Fibroblast of skin of left quadriceps (primary cell): ENCODE measurements at places on chromosomes 2 and 18.

- DNase-seq: no peak
Measured at GRCh38 chr2:48541666-48542389, 11.9 kb downstream of the STON1 start.

GRCh38 chr2:63950414-63950813 is 68.8 kb downstream of the VPS54 start:
- no peak for DNase-seq

- no peak for DNase-seq
Measured at GRCh38 chr2:192155511-192156118, 39.1 kb downstream of the TMEFF2 start.

DNA sequence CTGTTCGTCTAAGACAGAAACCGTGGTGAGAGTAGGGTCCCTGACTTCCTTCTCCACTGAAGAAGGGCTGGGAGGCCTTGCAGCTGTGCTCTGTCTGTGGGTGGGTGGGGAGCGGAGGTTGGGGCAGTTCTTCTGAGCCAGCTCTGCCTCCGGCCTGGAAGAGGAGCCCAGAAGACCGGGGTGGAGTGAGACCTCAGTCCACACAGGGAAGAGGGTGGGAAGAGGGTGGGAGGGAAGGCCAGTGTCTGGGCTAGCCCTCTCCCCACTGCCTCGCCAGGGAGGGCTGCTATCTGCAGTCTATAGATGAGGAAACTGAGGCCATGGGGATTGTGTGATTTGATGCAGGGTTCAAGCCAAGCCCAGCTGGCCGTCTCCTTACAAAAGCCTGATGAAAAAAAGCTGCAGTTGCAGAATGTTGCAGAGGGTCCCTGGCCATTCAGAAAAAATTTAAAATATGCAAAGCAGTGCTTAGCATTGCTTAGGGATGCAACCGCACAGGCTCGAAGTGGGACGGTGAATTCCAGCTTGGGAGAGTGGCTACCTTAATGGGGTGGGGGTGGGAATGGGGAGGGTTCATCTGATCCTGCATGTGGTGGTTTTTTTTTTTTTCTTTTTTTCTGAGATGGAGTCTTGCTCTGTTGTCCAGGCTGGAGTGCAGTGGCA is 181.6 kb upstream of the HS6ST1 start:
- DNase-seq: peak; percentile 48

GRCh38 chr2:133988316-133988891 is 265.5 kb upstream of the MGAT5 start:
- no peak for DNase-seq

DNA sequence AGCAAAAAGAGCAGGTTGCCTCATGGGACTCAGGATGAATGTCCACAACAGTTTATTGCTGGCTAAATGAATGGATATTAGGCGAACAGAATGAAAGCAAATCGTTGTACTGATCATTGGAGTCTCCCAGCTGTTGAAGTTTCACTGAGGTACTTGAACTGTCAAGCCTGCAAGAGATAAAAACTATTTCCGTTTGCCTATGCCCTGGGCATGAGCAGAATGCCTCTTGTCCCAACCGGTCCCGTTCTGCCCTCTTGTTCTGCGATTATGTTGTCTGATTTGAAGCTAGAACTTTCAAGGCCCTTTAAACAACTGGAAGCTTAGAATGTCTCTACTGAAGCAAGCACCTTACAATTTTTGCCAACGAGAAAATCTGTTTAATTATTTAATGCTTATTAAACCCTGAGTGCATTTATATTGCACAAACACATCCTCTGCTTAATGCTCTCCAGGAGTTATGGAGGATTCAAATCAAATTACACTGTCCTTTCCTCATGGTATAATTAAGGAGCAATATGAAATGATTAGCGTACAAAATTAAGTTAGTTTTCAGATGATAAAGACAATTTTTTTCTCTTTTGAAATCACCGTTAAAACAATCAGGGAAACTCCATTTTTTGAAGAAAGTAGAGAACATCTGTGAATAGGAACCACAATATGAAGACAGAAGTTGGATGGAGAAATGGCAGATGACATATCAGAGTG is 17.7 kb downstream of the QPCT start:
- DNase-seq: no peak

GRCh38 chr2:36452260-36452659 is 96.7 kb downstream of the CRIM1 start:
- DNase-seq: peak; percentile 66

DNA sequence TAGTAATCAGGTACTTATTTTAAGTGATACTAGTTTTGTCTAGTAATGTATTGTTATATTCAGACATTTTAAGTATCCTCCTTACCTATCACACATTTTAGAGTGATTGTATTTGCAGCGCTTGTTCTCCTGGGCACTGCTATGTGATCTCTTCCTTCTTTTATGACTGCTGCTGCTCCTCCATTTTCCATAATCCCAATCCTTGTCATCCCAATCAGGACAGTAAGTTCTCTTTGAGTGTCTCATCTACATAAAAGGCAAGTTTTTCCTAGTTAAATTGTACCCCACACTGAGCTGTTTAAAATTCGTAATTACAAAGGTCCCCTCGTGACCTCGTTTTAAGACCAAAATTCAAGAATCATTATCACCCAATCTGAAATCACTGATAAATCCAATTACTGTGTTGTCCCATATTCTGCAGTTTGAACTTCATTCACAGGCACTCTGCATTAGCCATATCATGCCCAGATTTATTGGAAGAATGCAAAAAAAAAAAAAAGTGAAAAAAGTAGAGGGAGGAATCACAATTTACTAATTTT is 2.8 kb downstream of the CLK1 start:
- no peak for DNase-seq

DNA sequence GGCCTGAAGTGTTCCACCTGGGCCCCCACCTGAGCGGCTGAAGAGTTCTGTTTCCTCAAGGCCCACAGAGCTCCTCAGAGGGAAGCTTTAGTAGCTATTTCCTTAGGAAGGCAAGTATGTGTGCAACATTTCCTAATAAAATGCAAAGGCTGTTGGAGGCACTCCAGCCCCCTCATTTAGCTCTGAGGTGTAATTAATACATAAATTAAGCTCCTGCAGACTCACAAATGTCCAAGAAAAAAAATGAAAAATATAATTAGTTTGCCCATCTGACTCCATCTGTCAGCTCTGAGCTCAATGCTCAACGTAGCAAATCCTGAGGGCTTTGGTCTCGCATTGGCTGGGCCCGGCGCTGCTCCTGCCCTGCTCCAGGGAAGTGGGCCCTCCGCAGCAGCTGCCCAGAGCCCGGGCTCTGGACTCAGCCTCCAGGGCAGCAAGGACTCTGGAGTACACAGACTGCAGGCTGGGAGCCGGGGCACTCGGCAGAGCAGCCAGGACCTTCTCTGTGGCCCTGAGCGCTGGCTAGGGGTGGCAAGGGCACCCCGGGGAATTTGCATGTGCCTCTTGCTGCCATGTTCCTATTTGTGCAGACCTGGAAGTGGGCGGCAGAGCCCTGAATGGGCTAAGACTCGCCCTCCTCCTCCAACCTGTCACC is 23.4 kb upstream of the C1QL2 start:
- DNase-seq: no peak

- no peak for DNase-seq
Measured at GRCh38 chr2:101399021-101399799, 11.9 kb upstream of the CREG2 start.

DNA sequence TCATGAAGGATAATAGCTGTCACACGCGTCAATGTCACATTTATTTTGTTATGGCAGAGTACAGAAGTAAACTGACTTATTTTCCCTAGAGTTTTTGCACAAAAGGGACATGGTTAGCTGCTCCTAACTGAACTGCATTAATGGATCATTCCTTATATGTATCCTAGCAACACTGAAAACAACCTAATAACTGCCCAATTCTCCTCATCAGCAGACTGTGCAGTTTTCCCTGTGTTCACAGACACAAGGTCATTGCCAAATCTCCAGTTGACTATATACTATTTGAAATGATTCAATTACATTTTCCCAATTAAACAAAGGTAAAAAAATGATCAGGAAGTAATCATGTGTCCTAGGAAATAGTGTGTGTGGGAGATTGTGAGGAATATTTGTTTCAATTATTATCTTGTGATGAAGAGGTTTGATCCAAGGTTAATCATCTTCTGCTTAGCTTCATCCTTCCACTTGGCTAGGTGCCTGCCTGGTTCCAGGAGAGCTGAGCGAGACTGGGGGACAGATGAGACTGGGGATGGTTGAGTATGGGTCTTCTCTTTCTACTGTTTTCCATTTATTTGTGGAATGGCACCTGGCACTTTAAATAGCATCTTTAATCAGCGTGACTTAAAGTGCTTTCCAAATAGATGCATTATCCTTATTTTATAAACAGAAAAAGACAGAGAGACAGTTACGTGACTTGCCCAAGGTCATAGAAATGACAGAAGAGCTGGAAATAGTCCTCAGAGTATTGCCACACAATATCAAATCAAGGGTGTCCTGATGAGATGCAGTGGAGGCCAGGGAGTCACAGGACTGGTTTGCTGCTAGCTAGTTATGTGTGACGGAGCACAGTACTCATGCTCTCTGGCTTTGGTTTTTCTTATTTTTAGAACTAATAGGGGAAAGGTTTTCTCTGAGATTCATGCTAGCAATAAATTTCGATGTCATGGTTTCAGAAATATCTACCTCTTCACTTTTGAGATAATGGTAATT is 335.6 kb downstream of the PIK3C3 start:
- DNase-seq: no peak

DNA sequence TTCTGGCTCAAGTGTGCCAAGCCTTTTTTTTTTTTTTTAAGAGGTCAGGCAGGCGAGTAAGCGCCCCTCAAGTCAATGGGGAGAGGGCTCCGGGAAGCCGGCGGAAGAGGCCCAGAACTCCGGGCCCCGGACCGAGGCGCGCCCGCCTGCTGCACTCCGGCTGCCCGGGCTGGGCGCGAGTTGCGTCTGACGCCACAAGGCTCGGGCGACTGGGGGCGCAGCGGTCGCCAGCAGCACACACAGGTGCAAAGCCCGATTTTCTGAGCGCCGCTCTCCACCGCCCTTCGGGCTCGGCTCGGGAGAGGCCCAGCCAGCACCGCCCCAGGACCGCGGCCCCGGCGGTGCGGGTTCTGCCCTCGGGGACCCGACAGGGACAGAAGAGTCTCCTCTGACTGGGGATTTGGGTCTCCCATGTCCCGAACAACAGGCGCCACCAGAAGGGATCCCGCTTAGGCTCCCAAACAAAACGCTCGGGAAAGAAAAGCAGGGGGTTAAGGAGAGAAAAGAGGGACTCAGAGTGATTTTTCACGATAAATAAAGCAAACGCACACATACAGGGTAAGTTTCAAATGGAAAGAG is 787 bp downstream of the ERBB4 start:
- no peak for DNase-seq

GRCh38 chr2:1886405-1886992 is 142.2 kb upstream of the PXDN start:
- DNase-seq: peak; percentile 15

DNA sequence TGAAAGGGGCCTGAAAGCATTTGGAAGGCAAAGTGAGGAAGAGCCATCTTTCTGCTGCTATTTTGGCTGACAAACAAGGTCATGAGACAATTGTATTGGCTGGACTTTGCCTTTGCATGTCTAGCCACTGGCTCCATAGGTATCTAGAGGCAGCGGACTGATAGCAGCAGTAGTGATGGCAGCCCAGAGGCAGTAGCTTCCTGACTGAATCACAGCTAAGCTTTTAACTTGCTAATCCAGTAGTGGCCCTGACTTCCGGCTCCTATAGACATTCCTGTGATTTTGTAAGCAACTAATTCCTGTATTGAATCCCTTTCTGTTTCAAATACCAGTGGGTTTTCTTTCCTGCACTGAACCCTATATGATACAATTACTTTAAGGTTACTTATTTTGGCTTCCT is 69.8 kb upstream of the PDE1A start:
- DNase-seq: no peak
